ENCODE measurements at places on chromosomes 6 and 20.

GRCh38 chr6:99434702-99435530, 9.8 kb upstream of the PNISR start:
- no peak for DNase-seq

DNA sequence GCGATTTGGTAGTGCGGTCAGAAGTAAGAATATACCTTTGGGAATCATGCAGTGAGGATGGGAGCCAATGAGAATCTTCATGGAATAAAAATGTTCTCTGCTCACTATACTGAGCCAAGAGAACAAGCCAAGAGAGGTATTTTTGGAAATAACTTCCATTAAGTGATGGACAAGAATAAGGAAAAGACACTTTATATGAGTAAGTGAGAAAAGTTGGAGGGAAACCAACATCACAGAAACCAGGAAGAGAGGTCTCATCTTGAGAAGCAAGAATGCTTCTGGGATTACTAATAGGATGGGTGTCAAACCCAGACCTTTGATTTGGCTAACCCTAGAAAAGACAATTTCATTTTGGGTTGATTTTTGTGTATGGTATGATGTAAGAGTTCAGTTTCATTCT, 181.2 kb upstream of the JAG1 start:
- DNase-seq = no peak

GRCh38 chr6:157531986-157532365, 151.0 kb downstream of the ZDHHC14 start:
- no peak for DNase-seq

DNA sequence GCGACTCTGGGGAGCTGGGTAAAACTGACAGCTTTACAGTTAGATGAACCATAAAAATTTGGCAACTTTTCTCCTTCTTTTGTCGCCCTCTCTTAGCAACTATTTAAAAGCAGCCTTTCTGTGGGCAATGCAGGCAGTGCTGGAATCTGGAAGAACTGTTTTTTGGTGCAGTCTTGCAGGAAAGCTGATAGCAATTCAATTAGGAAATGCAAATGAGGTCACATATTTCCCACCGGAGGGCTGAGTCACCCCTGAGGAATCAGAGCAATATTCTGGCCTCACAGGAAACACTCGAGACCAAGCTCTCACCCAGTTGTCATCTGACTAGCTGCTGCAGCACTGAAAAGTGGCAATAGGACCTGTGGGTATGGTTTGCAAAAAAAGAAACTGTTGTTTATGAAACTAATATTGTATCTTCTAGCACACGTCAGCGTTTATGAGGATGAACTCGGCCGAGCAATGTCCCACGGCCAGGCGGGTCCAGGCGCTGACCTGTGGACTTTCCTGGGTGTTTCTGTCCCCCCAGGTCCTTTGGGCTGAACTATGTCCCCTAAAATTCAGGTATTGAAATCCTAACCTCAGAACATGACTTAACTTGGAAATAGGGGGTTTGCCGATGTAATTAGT, 312.3 kb downstream of the TAF4 start:
- no peak for DNase-seq

GRCh38 chr20:5612581-5613301, 137.5 kb upstream of the SHLD1 start:
- DNase-seq = no peak
